ENCODE measurements at places on chromosomes 12 and 14. TPM values are rescaled to one million over a fixed set of nuclear protein-coding genes. Genes with fewer than 3 reads are reported as not detected.

- no peak overlapping the region for H3K27ac ChIP-seq
- no peak overlapping the region for H3K4me3 ChIP-seq
- H3K36me3 ChIP-seq: peaks cover 30% of the 10 kb centered on the region
These were observed 331.9 kb upstream of the RGS6 start for GRCh38 chr14:71600309-71600708.

DNA sequence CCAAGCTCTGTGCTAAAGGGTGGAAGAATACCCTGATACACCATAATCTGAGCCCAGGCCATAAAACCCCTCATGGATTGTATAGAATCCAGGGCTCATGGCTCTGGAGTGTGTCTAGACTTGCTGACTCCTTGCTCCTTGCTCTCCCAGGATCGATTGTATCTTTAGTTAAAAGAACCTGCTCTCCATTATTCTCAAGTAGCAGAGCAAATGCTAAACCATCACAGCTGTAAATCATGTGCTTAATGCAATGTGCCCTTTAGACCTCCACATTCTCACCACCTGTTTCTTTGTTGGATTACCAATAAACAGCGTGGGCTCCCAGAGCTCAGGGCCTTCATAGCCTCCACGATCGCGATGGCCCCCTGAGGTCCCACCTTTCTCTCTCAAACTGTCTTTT, 411.6 kb upstream of the FBXO33 start:
- no peaks in the 10 kb centered on the region for H3K36me3 ChIP-seq
- H3K4me3 ChIP-seq: no peak overlapping the region
- no peaks in the 10 kb centered on the region for H3K27me3 ChIP-seq
- H3K27ac ChIP-seq: no peak overlapping the region

The RAB35 gene
- total RNA-seq: 22.8 TPM

- H3K27ac ChIP-seq: no peak overlapping the region
- H3K27me3 ChIP-seq: no peaks in the 10 kb centered on the region
- no peak overlapping the region for H3K4me3 ChIP-seq
- H3K36me3 ChIP-seq: no peaks in the 10 kb centered on the region
- no peak for DNase-seq
These were observed 125.2 kb downstream of the ALX1 start for GRCh38 chr12:85405262-85405661.

DNA sequence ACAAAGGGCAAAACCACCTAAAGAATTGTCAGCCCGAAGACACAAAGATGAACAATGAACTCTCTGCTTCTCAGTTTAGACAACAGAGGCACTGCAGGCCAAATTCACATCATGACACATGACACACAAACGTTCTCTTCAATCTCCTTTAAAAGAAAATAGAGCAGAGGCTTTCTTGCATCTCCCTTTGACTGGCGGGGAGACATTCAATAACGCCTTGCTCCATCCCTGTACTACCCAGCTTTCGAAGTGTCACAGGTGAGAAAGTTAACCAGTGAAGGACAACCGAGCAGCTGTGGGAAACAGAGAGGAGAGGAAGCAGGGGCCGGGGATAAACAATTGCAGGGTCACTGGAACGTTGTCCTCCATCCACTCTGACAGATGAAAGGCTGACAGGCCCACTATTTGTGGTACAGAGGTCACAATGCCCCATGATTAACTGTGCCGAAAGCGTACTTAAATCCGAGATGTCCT, 130.8 kb downstream of the PHLDA1 start:
- H3K36me3 ChIP-seq: no peaks in the 10 kb centered on the region
- DNase-seq: no peak

The BORCS5 gene
- total RNA-seq: 45.0 TPM

- H3K27ac ChIP-seq: peak overlapping the region; percentile 41
- no peak for DNase-seq
- no peaks in the 10 kb centered on the region for H3K27me3 ChIP-seq
- no peaks in the 10 kb centered on the region for H3K4me1 ChIP-seq
- peak overlapping the region; percentile 33 for H3K4me3 ChIP-seq
These were observed 9.8 kb upstream of the KDM2B start for GRCh38 chr12:121590476-121591143.
